ENCODE measurements at places on chromosomes 5 and 9.

DNA sequence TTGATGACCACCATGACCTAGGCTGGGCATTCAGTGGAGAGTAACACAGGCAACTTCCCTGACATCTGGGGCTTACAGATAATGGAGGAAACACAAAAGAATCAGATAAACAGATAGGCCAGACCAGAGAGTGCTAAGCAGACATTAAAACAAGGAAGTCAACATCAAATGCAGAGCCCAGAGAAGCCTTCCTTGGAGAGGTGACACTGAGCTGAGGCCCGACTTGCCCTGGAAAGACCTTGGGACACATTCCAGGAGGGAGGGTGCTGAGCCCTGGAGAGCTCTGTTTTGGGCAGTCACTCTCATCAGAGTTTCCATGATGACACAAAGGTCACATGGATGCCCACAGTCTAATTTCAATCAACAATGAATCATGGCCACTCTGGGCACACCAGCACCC, 31.9 kb upstream of the C5orf58 start:
- DNase-seq, result no peak

DNA sequence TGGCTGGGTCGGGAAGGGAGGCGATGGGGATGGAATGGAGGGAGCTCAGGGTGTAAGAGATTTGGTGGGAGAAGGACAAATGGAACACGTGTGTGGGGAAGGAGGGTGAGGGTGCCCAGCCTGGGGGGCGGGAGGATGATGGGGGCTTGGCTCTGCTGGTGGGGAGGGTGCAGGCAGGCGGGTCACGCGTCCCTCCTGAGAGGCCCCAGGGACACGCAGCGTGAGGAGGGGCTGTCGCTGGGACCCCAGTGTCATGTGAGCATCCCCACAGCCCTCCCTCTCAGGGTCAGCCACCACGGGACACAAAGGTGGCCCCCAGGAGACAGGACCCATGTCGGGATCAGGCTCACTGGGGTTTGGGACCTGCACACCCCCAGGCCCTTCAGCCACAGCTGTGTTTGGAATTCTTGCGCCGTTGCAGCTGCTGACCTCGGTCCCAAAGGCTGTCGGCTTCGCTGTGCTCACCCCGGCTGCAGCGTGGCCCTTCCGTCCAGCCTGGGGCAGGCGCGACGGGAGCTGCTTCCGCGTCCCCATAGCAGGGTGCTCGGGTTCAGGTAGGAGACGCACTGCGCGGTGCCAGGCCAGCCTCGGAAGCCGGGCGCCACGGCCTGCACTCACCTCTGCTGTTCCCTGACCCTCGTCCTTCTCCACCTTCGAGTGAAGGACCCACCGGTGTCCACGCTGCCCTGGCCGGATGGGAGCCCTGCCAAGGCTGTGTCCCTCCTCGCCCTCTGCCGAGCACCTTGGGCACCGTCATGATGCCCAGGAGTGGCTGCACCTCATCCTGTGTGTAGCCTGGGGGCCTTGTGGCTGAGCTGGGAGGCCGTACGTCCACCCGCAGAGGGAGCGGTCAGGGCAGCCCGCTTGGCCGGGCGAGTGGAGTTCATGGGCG, 5.4 kb downstream of the SLC6A19 start:
- no peak for DNase-seq

- DNase-seq, result peak; percentile 21
Measured at GRCh38 chr5:77590347-77590746, 48.2 kb downstream of the OTP start.

DNA sequence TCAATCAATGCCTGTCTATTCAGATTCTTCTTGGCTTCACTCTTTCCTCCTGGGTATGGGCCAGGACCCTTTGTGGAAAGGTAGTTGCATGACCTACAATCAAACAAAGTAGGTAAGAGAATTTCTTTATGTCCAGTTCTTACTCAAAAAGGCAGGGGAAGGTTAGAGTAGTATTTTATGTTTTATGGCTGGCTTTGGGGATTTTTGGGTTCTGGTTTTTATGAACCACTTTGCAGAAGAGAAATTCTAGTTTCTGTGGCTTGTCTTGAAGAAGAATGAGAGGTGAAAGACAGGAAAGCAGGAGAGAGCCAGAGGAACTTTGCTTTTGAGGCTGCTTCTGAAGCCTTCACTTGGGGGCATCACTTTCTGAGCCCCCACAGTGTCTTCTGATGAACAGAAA, 14.7 kb upstream of the CRHBP start:
- DNase-seq, result no peak

DNA sequence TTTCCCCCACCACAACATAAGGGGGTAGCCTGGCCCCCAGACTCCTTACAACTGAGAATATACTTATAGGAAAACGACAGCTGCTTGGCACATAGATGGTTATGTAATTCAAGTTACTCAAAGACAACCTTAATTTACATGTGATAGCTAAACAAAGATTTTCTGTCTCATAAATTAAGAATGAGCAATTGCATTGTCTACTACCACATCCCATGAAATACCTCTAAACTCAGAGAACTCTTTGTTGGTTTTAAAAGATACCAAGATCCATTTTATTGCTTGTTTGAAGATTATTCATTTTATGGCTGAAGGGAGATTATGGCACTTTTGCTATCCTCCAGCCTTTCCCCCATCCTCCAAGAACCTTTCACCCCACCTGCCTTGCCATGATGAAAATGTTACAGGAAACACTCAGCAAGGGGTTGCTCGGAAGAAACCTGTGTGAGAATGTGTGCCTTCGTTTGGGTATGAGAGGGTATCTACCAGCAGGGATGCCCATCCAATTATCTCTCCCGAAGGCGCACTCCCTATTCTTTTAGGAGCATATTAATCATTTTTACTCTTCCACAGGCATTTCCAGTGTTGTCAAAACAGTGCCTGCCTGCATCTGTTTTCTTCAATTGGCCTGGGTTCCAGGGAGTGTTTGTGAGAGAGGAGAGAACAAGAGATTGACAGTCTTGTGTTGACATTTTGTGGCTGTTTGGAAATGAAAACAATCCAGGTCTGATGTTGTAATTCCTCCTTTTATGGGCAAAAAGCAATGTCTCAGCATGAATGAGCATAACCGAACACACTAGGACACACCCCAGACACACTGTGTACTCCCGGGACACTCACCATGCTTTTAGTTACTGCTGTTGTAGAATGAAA, 208.0 kb upstream of the ANKRD55 start:
- DNase-seq, result no peak

DNA sequence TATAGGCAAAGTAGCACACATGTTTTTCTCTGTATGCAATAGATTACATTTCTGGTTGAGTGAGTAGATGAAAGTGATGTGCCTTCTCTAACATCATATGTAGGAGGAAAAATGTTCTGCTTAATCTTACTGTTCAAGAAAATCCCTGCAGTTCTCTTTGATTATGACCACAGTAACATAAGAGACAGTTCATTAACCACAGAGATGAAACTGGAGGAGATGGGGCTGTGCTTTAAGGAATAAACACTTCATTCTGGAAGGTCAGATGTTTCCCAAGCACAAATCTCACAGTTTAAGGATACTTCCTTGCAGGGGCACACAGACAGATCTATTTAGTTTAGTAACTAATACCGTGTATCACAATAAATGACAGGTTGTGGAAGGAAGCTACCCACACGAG, 150.2 kb downstream of the SEMA5A start:
- DNase-seq, result no peak

- DNase-seq, result no peak
Measured at GRCh38 chr9:127858041-127858512, 3.6 kb upstream of the ENG start.
